Renal pelvis (tissue), 12 donors: ENCODE measurements at places on chromosomes 12 and 14.

- no peak for DNase-seq
These were observed 22.3 kb upstream of the HECTD1 start for GRCh38 chr14:31229638-31230572.

DNA sequence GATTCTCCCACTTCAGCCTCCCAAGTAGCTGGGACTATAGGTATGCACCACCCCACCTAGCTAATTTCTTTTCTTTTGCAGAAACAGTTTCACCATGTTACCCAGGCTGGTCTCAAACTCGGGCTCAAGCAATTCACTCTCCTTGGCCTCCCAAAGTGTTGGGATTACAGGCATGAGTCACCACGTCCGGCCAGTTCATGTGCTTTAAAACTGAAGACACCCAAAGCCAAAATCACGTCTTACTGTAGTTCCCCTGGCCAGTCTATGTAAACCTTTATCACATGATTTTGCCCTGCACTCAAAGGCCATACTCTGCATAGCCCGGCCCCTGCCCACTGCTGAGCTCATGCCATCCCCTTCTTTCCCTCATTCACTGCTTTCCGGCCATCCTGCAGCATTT lies 4.5 kb downstream of the ALKBH2 start:
- DNase-seq, result no peak

GRCh38 chr12:15918066-15918465 lies 6.9 kb downstream of the DERA start:
- DNase-seq, result no peak

DNA sequence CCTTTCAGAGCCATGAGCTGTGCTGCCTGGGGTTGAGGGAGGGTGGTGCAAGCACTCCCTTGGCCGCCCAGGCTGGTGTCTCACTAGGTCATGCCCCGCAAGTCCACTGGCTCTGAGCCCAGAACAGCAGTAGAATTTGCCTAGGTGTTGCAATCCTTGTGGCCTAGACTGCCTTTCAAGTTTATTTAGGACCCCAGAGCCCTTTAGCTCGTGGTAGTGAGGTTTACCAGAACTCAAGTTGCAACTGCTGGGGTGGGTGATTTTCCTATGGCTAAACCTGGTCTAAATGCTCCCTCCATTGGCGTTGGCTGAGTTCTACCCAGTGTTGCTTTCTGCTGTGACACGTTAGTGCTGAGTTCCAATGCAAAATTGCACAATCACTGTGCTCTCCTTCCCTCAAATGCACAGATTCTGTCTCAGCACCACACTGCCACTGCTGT lies 287.2 kb downstream of the BCAT1 start:
- no peak for DNase-seq
